GM12864 (cell line): ENCODE measurements at places on chromosomes 3 and 15.

DNA sequence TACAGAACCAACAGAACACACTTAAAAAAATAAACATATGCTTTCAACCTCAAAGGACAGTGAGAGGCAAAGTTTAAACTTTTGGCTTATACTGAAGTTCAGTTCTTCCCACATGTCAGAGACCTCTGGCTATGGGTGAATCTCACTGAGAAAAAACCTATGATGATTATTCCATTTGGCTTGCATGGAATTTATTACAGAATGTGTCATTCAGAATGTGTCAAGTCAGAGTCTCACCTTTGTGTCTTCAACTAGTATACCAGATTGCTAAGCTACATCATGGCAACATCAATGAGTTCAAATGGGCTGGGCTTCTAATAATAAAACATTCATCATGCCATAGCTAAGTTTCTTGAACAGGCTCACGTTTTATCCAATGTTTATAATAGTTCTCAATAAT lies 987.0 kb downstream of the NTRK3 start:
- DNase-seq = no peak

- DNase-seq = no peak
These were observed 137.1 kb upstream of the TMC3 start for GRCh38 chr15:81511138-81511537.

DNA sequence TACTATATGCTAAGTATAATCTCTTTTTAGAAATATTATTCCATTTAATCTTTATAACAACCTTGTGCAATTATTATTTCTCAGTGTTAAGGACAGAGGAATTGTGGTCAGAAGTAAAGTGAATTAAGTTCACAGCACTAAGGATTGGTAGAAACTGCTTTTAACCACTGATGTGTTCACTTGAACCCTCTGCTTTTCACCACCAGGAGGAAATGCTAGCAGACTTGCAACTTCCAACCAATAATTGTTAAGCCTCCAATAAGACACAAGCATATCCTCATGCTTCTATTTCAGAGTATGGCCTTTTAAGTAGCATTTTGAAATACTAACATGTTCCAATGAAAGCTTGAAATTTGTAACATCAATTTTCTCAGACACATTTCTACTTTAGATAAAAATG lies 527.4 kb downstream of the SI start:
- no peak for DNase-seq

- DNase-seq = no peak
These were observed 8.0 kb downstream of the FAM174B start for GRCh38 chr15:92647467-92648163.

DNA sequence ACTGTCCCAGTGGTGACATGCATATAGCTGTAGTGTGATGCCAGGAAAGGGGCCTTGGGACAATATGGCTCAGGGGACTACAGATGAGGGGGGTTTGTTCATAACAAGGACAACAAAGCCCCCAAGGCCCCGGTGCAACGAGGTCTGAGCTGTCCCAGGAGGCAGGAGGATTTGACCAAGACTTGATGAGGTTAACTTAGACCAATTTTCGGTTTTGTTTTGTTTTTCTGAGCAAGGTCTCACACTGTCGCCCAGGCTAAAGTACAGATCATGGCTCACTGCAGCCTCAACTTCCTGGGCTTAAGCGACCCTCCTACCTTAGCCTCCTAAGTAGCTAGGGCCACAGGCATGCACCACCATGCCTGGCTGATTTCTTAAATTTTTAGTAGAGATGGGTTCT lies 23.8 kb downstream of the EFCAB12 start:
- DNase-seq = no peak

DNA sequence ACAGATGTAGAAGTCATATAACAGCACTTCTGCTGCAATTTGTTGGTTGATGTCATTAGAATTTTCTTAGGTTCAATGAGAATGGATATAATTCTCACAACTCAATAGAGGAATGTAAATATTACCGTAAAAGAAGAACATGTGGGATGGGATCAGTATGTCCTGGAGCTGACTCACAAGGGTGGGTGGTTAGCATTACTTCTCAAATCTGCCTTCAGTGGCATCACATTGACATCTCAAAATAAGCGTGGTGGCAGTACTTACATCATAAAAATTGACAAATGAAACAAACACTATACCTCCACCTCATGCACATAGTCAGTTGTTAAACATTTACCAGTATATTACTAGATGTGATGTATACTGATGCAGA lies 1068.0 kb upstream of the CADM2 start:
- no peak for DNase-seq

DNA sequence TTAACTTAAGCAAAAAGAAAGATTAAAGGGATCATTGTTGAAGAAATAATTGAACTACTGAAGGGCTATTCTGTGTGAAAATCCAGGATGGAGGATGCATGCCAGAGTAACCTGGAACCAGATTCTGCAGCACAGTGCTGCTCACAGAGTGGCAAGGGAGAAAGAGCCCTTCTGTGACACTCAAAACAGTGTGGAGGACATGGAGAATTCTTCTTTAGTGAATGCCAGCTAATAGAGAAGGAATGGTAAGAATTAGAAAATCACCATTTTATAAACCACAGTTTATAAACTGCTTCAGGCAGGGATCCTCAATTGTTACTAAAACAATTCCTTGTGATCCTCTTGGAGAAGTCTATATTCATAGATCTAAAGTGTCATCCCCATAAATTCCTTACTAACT lies 70.4 kb upstream of the ARHGEF26 start:
- DNase-seq = no peak

DNA sequence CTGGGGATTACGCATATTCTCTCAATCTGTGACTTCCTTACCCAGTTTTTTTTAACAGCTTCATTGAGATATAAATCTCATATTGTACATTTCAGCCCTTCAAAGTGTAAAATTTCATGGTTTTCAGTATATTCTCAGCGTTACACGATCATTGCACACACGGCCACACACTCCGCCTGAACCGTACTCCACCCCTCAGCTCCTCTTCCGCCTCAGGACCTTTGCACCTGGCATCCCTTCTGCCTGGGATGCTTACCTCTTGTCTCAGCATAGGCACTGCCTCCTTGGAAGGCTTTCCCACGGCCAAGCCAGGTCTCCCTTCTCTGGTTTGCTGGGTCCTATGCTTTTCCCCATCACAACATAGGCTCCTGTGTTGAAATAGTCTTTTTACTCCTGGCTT lies 57.4 kb upstream of the NR2C2 start:
- no peak for DNase-seq

DNA sequence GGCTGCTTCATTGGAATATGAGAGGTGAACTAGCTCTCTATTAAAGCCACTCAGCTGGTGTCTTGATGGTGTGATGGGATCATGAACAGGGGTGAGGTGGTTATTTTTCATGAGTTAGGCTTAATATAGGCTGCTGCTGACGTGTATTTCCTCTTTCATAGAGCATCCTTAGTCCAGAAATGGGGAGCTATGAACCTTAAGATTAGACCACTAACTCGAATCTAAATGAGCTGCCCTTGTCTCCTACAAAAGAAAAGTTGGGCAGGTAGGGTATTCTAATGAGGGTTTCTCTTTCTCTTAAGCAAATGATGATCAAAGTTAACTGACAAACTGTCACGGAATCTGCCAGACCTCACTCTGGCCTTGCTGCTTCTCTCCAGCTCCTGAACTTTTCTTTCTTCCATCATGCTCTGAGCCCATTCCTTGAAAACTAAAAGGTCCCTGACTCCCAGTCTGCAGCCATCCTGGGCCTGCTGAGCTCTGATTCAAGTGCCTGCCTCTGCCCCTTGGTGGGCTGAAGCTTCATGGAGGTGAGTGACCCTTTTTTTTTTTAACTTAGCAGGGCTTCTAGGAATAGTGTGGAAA lies at the start of gene TRIM69:
Gene TRIM69 (plus strand): TSS at position 348 of the 585 bp plus-strand sequence. CDS start 177 bp downstream, at position 525.
- no peak for DNase-seq

GRCh38 chr3:55000546-55000945 lies 72.7 kb upstream of the LRTM1 start:
- no peak for DNase-seq

DNA sequence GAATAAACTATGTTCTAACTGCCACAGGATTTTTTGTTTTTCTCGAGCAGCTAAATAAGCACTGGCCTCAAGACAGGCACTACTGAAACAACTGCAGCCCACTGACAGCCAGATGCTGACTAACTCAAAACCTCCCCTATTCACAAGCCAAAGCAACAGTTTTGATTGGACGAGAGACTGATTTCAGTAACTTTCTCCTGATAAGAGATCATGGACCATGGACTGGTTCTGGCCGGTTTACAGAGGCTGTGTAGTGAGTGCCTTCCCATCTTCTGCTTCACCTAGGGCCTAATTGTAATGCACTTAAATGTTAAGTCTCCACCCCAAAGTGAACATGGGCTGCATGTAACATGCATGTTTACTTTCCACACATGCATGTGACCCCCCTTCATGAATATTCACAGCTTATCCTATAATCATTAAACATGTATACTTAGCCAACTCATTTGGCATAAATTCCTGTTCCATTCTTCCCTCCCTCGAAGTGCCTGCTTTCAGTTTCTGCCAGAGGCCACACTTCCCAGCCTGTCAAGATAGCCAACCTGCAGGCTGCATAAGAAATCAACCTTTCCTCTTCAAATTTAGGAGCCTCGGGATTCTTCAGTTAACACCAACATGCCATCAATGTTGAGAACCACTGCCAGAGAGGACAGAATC lies 108.2 kb downstream of the ULK4 start:
- no peak for DNase-seq

GRCh38 chr3:157330206-157330605 lies 106.4 kb upstream of the PTX3 start:
- DNase-seq = no peak

- DNase-seq = no peak
These were observed 4.7 kb upstream of the RNF13 start for GRCh38 chr3:149808209-149808829.

DNA sequence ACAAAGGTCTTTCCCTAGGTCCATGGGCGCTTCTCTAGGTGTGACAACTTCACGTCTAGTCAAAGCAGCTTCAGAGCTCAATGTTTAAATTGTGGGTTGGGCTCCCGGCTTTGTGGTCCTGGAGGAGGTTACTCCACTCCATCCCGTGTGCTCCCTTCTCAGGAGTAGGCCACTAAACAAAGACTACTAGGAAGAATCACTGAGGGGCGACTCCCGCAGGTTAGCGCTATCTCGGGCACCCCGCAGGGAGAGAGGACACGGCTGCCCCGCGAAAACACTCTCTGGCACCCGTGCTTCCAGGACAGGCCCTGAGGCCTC lies 500 bp downstream of the PARP6 start:
- no peak for DNase-seq

GRCh38 chr15:81889485-81889881 lies 156.3 kb downstream of the MEX3B start:
- no peak for DNase-seq

DNA sequence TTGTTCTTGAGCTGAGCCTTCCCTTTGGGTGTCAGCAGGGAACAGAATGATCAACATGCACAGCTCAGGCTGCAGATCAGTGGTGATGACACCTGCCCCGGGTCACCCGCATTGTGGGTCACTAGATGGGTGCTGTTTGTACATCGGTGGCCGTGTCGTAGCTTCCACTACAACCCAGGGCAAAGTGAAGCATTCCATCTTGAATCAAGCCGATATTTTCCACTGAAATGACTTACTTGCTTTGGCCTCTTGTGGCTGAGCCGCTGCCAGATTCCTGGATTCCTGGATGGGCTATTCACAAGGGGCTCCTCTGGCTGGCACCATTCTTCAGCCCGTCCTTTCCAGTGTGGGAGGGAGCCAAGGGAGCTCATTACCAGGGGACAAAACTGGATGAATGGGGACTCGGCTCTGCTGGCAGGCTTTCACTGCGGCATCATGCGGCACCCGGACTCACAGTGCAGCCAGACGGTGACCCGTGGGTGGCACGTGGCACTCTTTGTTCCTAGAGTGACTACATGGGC lies 65.6 kb downstream of the SLCO3A1 start:
- DNase-seq = no peak

DNA sequence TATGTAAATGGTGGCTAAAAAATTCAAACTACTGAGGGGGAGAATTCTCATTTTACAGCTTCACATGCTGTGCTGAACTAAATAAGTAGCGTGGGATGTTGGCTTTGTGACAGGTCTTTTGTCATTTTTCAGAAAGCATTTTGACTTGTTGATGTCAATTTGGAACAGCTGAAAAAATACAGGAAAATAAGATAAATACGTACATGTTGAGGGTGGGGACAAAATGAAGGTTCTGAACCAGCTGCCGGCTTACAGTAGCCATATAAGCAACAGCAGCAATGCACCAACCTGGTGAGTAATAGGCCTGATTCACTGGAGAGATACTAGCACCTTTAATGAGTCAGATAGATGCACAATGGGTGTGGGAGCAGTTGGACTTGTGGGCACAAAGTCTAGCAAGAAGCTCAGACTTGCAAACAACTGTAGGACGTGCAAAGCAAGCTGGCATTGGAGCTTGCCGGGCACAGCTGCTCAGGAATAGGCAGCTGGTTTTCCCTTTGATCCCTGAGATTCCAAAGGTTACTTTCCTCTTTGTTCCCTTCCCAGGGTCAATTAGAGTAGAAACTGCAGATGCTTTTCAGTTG lies 12.9 kb downstream of the B3GNT5 start:
- no peak for DNase-seq

DNA sequence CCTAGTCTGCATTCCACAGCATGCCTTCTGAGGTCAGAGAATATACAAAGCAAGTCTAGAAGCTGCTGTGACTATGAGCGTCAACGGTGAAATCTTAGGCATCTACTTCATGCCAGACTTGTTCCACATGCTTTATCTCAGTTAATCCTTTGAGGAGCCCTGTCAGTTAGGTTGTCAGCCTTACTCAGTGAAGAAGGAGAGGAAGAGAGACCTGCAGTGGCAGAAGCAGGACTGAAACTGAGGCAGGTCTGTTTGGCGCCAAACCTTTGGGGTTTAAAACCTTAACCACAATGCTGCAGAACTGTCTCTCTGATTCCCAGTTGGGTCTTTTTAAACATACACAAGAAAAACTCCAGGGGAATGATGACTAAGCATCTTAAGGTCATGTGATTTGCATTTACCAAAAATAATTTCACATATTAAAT lies 139.0 kb upstream of the LIPC start:
- DNase-seq = no peak

GRCh38 chr3:119236756-119237155 lies 3.9 kb downstream of the B4GALT4 start:
- no peak for DNase-seq

DNA sequence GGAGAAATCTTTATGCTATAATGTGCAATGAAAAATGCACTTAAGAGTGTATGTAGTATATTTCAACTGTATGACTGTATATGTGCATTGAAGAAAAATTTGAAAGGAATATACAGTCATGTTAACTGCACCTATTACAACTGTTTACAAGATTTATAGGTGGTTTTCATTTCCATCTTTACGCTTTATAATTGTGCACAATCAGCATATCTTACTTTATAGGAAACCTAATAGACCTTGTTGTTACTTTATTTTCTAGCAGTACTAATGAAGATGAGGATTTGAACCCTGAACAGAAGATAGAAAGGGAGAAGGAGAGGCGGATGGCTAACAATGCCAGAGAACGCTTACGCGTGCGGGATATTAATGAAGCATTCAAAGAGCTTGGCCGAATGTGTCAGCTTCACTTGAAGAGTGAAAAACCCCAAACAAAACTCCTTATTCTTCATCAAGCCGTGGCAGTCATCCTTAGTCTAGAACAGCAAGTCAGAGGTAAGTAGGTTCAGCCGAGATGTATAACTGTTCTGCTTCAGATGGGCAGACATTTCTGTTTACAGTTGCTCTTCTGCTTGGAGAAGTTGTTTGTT lies 103.4 kb upstream of the CGNL1 start:
- DNase-seq = no peak
